ENCODE measurements at places on chromosomes 6 and 20.

- no peak for DNase-seq
Measured at GRCh38 chr6:122461885-122462284, 9.7 kb downstream of the SERINC1 start.

DNA sequence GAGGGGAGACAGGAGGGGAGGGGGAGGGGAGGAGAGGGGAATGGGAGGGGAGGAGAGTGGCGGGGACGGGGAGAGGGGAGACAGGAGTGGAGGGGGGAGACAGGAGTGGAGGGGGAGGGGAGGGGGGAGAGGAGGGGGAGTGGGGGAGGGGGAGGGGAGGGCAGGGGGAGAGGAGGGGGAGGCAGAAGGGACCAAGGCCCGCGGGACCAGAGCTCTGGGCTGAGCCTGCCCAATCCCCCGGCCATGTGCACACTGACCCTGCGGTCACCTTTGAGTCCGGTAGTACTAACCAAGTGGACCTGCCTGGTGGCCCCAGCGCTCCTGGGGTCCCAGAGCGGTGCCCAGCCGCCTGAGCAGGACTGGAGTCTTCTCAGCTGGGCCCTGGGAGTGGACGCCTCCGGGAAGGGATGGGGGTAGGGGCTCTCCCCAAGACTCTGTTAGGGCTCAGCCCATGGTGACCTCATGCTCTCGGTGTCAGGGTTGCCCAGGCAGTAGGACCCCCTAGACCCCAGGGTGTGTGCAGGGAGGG, 471 bp upstream of the KCNQ2 start:
- DNase-seq: no peak

GRCh38 chr6:160583794-160584193, 80.3 kb downstream of the LPA start:
- DNase-seq: no peak

DNA sequence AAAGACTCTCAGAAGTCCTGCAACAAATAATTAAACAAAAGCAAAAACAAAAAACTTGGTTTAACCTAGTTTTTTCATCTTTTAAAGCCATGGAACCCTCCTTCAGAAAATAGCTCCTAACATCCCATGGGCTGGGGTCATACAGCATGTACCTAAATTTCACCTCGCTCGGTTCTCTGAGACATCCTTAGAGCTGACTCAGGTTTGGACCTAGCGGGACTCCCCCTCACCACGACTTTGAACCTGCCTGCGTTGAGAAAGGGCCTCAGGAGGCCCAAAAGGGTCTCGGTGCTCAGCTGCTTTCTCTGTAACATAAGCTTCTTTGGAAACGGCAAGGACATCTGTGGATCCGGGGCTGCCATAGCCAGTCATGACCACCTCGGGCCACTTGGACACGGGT, 112.8 kb downstream of the NFATC2 start:
- no peak for DNase-seq

DNA sequence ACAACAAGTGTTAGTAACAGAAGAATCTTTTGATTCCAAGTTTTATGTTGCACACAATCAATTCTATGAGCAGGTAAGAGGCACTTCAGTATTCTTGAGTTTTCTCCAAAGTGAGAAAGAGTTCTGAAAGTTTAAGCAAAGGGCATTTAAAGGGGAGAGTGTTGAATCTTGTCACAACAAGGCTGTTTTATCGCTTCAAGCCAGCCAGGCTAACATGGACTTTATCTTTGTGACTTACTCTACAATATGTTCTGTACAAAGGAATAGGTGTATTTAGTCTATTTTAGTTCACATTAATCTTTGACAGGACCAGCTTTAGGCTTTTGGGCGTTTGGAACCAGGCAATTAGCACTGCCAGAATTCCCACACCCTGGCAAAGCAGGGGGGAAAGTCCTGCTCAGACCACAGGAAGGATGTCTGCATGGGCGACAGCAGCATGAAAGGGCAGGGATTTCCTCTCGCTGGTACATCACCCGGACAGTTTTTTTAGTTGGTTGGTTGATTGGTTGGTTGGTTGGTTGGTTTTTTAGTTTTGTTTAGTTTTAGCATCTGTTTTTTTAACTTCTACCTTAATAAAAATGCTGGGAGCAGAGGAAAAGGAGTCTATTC, 395.4 kb upstream of the SOX4 start:
- DNase-seq: no peak

DNA sequence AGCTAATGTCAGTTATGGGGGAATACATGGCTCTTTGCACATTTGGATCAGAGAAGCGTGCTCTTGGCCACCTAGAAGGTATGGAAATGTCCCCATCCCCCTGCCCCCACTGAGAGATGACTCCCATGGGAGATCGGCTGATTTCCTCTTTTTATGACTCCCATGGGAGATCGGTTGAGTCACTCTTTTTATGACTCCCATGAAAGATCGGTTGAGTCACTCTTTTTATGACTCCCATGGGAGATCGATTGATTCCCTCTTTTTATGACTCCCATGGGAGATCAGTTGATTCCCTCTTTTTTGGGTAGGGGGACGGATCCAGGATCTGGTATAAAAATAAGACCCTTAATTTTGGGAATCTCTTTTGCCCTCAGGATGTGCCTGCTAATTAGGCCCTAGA, 10.3 kb upstream of the TAAR9 start:
- no peak for DNase-seq

DNA sequence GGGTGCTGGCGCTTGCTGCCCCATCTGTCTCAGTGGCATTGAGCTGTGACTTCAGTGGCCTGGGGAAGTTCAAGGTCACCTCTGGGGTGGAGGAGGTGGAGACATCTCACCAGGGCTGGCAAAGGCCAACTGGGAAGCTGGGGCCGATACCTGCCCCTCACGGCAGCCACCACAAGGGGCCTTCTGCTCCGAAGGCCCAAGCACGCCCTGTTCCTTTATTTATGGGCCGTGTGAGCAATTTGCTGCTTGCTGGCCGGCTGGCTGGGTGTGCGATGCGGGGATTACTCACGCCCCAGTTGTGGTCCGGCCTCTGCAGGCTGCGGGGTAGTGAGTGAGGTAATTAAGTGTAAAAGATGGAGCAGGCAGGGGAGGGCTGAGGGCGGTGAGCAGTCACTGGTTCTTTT, 13.2 kb upstream of the SCRT2 start:
- DNase-seq: no peak

- no peak for DNase-seq
Measured at GRCh38 chr6:166434336-166434735, 51.6 kb upstream of the MPC1 start.

DNA sequence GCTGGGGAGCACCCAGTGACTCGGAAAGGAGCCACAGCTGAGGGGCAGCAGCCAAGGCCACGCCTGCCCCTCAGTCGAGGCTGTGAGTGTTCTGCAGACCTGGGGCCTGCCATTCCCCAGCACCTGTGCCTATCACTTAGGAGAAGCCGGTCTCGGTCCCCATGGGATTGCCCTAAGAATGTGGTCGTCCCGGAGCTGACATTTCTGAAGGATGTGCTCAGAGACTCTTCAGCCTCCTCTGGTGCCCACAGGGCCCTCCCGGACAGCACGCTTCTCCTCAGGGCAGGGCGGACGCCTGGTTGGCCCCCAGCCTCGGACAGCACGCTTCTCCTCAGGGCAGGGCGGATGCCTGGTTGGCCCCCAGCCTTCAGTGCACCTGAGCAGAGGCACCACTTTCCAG, 223.9 kb downstream of the ERMARD start:
- no peak for DNase-seq

- DNase-seq: no peak
Measured at GRCh38 chr20:13947719-13948118, 42.7 kb downstream of the SEL1L2 start.

GRCh38 chr6:52603000-52603795, 26.3 kb upstream of the TRAM2 start:
- no peak for DNase-seq

- no peak for DNase-seq
Measured at GRCh38 chr6:75331151-75331550, 46.6 kb upstream of the TMEM30A start.

- no peak for DNase-seq
Measured at GRCh38 chr6:115972679-115973078, 88.0 kb downstream of the FRK start.

GRCh38 chr6:159067334-159067733, 22.5 kb upstream of the TAGAP start:
- DNase-seq: no peak

GRCh38 chr20:34988191-34988540, 32.5 kb downstream of the MYH7B start:
- DNase-seq: no peak

DNA sequence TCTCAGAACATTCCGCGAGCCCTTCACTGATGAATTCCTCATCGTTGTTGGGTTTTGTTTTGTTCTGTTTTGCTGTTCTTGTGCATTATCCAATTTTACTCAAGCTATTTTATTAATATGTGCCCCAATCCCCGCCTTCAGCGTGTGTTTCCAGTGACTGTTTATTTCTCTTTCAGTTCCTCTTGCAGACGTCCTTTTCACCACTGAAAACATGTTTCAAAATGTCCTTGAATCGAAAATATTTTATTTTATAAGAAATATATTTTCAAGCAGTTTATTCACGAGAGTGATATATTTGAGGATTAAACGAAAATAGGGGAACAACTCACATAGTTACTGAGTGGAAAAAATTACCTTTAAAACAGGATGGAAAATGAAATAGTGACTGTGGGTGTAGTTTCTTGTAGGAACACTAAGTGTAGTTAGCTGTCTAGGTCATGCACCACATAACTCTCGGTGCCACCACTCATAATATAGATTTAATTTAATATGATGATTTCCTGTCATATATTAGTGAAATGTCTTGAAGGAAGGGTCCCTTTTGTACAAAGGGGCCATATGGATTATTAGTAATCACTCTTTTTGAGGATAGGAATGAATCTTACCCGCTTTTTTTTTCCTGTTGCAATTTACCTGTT, 45.3 kb upstream of the HDDC2 start:
- no peak for DNase-seq

- no peak for DNase-seq
Measured at GRCh38 chr6:167779993-167780655, 46.6 kb upstream of the AFDN start.

- no peak for DNase-seq
Measured at GRCh38 chr6:19160081-19160730, 677.0 kb upstream of the ID4 start.

DNA sequence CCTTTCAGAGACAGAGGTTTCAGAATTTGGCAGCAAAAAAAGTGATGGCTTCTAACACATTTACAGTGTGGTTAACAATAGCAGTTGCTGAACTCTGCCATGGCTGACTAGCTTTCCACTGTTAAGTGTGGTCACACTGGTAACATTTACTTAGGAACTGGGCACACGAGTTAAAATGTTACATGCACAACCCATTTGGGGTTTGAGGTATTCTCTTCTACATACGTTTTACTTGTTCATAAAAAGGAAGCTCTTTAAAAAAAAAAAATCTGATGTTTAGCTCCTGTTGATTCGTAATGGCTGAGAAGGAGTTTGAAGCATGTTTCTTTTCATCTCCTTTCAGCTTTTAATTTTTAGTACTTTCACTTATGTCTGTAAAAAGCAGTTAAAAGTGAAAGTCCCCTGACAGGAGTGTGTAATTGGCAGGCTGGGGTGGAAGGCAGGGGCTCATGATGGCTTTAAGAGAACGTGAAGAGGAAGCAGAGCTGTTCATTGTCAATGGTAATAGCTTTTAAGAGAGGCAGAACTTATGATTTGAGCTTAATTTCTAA, 245.9 kb downstream of the FARS2 start:
- DNase-seq: no peak

DNA sequence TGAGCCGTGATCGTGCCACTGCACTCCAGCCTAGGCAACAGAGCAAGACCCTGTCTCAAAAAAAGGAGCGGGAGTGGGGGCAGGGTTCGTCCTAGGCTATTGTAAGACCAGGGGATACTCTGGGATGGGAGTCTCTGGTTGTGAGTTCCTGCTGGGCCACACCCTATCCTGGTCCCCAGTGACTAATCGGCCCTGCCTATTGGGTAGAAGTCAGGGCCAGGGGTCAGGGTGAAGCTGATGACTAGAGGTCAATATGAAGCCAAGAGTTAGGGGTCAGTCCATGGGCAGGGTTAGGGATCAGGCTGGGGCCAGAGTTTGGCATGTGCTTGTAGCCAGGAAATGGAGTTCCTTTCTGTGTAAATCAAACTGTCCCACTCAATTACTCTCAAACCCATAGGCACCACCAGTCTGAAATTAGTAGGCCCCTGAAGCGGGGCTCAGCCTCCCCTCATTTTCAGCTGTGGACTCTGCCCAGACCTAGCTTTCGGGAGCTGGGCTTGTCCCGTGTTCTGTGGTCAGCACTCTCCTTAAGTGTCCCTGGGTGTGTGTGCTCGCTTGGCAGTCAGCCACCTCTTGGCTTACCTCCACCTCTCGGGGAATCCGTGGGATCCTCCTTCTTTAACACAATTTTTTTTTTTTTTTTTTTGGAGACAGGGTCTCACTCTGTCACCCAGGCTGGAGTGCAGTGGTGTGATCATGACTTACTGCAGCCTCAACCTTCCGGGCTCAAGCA, 1.8 kb downstream of the HSPA12B start:
- DNase-seq: no peak

GRCh38 chr6:36387440-36388303, at the start of gene ETV7:
Gene ETV7 (minus strand): TSS chr6:36387669. CDS start chr6:36387541, 128 bp downstream.
- no peak for DNase-seq

- no peak for DNase-seq
Measured at GRCh38 chr20:63700199-63701050, 4.0 kb downstream of the TNFRSF6B start.

- no peak for DNase-seq
Measured at GRCh38 chr6:26534681-26535465, 3.3 kb upstream of the HMGN4 start.

GRCh38 chr6:82080767-82081166, 166.8 kb downstream of the IBTK start:
- DNase-seq: no peak

- DNase-seq: no peak
Measured at GRCh38 chr6:137261761-137262160, 42.6 kb upstream of the IFNGR1 start.

GRCh38 chr6:148021699-148022098, 320.9 kb upstream of the SASH1 start:
- DNase-seq: no peak

DNA sequence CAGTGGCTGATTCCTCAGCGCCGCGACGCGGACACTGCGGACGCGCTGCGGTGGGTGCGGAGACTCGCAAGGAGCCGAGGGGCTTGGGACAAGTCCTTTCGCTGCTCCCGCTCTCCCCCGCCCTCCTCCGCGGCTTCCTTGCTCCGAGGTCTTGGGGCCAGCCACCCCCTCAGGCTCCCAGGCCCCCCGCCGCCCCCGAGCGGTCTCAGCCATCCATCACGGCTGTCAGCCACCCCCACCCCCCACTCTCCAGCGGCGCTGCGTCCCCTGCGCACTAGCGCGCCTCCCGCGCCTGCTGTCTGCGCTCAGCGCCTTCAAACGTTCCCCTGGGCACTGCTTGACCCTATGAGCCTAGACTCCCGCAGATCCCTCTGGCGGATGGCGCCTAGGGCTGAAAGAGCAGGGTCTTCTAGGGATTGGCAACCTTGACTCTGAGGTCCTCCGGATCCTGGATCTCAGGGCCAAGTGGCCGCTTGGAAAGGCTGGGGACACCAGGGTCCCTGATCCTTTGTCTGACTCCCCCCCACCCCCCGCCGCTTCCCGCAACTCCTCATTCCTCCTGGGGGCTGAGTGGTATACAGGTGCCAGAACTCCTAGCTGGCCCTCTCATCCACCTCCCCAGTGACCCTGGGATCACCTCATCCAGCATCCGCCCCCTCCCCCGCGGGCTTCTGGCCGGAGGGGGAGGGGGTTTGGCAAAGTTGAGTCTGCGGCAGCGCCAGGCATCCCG, 1.4 kb downstream of the SLC12A5 start:
- no peak for DNase-seq

Data from activated naive CD4-positive, alpha-beta T cell (primary cell).